ENCODE measurements at places on chromosomes 7 and 10.

DNA sequence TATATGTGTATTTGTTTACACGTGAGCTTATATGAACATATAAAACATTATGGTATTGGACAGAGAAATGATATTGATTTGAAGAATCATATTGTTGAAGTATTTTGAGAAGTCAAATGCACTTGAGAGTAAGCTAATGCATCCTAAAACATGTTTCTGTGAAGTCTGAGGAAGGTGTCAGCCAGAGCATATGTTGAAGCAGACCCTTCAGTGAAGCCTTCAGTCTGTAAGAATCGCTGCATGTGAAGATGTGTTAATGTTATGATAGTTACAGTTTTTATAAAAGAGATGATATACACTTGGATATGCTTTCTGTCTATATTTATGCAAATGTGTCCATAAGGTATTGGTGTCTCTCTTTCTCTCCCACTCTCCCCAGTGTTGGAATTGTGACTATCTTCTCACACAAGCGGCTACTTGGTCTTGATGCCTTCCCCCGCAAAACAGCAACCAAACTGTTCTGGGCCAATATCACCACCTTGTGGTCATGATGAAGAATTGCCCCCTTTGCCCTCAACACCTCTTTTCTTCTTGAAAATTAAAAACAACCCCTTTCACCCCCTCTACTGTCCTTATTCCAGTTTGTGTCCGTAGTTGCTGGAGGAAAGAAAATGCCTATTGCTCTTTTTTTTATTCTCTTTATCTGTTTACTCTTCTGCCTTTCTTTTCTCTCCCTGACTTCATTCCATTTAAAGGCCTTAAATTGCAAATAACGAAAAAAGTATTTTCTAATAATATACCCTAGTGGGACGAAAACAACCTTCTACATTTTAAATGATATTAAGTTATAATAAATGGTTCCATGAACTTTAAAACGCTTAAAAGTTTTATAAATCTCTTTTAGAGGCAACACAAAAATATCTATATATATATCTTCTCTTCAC is 64.9 kb downstream of the IKZF1 start:
- DNase-seq = no peak

GRCh38 chr10:11197266-11197712 is 179.6 kb downstream of the CELF2 start:
- no peak for DNase-seq

GRCh38 chr10:60375293-60376004 is 14.2 kb downstream of the ANK3 start:
- DNase-seq = no peak

DNA sequence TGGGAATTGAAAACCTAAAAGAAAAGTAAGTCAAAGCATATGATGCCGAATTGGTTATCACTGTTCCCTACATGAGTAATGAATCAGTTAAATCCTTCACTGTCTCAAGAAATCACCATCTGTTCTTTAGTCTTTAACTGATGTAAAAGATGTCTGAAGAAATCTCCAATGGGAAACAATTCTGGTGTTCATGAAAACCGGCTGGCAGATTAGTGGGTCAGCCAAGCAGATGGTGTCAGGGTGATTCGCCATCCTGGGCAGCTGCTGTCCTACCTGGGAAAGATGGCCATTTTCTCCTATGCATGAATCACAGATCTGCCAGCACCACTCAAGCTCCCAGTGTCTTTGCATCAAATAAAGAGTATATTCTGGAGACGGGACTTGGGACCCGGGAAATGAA is 925.2 kb upstream of the GHITM start:
- DNase-seq = no peak

GRCh38 chr7:105079348-105079747 is 65.3 kb downstream of the KMT2E start:
- no peak for DNase-seq

DNA sequence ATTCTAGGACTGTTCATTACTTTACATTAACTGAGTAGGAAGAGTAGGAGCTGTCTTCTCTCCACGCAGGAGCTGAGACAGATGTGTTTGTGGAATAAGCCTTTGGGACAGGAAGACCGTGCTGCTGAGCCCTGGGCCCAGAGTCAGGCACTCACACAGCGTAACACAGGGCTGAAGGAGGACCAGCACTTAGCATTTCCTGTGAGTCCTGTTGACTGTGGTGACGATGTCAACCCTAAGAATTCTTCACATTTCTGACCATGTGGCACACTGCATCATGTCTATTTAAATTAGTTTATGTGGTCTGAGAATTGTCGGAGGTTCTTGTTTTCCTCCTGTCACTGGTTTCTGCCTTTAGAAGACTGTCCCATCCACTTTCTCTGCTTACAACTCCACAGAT is 117.2 kb downstream of the PIP4K2A start:
- DNase-seq = no peak

DNA sequence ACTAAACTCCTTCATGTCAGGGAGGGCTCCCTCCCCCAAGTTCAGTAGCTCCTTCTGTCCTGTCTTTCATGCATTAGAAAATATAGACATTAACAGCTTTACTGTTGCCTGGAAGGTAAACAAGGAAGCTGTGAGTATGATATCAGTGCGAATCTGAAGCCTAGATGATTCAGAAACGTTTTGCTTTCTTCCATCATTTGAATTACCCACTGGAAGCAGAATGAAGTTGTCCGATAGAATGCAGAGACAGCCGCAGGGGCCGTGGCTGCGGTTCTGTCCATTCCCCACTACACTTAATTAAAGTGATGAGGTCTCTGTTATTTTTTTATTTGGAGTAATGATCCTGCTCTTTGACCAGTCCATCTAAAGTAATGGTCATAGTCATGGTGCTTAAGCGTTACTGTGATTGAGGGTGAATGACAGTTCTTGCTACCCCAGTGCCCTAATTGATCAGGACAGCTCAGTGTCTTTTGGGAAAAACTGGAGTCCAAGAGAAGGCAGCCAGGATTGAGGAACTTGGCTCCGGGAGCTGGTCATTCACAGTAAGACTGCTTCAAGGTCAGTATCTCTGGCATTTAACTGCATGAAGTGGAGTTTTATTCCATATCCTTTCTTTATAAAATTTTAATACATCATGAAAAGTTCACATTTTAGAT is 69.9 kb downstream of the PTPRE start:
- no peak for DNase-seq

GRCh38 chr10:28503114-28503513 is 29.8 kb upstream of the WAC start:
- no peak for DNase-seq

- no peak for DNase-seq
Measured at GRCh38 chr7:134315679-134316538, 821 bp downstream of the SLC35B4 start.

GRCh38 chr10:70255329-70256299 is 22.4 kb upstream of the PPA1 start:
- no peak for DNase-seq

DNA sequence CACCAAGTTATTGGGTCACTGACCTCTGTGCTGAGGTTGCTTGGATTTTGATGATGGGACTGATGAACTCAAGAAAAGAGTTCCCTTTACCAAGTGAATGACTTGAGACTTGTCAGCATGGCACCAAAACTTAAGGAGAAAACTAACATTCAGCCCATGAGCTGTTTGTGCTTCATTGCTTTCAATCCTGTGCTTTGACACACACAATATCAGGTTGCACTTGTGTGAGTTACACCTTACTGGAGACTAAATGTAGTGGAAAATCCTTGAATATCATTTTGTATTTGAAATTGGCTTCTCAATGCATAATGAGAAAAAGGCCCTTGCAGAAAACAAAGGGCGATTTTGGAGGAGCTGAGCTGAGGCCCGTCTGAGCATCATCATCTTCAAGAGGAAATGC is 2.7 kb downstream of the BAG3 start:
- DNase-seq = no peak

DNA sequence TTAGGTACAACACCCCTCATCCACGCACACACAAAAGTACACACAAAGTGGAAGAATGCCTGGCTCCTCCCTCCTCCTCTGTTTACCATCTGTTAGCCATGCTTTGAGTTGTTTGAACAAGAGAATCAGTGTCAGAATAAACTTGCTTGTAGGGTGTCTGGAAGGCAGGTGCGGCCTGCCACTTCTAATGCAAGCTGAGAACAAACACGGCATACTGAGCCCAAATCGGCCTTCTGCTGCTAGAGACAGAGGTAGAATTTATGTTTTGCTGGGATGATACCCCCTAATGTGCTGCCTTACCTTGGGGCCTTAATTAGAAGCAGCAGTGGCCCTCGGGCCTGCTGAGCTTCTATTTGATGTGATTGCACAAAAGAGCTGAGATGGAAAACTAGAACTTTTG is 24.9 kb upstream of the FAM180A start:
- no peak for DNase-seq

- DNase-seq = no peak
Measured at GRCh38 chr7:24778543-24779282, 21.4 kb upstream of the GSDME start.

DNA sequence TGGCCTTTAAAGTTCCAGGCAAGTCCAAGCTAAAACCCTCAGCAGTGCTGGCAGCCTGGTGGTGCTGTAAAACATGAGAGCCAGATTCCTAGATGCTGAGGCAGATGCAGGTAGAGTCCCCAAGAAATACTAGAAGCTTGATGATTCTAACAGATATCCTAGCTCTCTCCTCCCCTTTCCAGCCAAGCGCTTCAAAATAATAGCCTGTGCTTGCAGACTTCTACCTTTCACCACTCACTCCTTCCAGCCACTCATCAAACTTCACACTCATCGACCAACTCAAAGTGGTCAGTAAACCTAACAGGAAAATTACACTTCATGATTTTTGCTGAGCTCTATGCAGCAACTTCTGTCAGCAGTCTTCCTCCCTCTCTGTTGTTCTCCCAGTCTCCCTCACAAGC is 50.2 kb downstream of the LMBR1 start:
- DNase-seq = no peak

DNA sequence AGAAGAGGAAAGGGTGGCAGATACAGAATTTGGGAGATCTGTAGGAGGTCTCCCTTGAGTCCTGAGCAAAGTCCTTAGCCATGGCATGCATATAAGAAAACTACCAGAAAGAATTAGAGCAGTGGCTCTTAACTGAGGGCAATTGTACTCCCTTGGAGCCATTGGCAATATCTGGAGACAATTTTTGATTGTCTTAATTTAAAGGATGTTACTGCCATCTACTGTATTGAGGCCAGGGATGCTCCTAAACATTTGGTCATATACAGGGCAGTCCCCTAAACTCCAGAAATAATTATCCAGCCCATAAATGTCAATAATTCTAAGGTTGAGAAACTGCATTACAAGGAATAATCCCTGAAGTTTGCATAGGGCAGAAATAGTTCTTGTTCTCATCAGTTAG is 136.4 kb upstream of the ODAD2 start:
- no peak for DNase-seq

- DNase-seq = no peak
Measured at GRCh38 chr7:112784603-112785002, 5.6 kb downstream of the TMEM168 start.

DNA sequence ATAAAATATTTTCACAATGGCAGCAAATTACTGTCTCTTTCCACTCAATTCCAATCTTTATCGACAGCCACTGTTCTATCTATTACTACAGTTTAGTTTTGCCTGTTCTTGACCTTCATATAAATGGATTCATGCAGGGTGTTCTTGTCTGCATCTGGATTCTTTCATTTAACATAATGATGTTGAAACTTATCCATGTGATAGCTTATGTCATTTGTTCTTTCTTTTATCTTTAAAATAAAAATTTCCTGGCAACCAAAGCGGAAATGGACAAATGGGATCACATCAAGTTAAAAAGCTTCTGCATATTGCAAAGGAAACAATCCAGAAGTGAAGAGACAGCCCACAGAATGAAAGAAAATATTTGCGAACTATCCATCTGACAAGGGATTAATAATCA is 20.5 kb upstream of the DMTF1 start:
- no peak for DNase-seq

GRCh38 chr10:44253769-44254462 is 131.0 kb downstream of the CXCL12 start:
- no peak for DNase-seq

DNA sequence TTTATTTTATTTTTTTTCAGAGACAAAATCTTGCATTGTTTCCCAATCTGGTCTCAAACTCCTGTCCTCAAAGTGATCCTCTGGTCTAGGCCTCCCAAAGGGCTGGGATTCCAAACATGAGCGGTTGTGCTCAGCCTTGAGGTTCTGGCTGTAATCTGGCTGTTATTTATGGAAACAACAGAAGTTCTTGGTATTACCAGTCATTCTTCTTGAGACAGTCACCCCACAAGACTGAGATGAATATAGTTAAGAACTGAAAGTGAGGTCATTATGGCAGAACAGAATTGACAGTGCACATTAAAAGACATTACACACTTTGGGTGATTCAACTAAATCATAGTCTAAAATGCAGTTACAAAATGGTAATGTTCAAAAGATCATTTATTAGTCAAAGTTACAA is 719.5 kb downstream of the ZWINT start:
- DNase-seq = no peak

- DNase-seq = no peak
Measured at GRCh38 chr7:70446448-70447143, 685.3 kb upstream of the GALNT17 start.

DNA sequence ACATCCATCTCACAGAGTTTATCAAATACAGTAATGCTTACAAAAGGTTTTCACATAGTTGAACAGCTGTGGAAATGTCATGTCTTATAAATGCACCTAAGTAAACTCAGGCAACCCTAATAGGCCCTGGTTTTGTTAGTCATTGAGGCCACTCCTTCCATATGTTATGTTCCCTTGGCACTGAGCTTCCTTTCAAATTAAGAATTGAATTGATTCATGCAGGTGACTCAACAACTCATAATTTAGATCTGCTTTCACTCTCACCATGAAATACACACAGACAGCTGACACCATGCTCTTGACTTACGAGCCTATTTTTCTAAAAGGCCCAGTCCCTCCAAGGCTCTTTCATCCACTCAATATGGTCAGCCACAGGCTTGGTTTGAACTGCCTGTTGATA is 476.9 kb downstream of the KCNMA1 start:
- DNase-seq = no peak

DNA sequence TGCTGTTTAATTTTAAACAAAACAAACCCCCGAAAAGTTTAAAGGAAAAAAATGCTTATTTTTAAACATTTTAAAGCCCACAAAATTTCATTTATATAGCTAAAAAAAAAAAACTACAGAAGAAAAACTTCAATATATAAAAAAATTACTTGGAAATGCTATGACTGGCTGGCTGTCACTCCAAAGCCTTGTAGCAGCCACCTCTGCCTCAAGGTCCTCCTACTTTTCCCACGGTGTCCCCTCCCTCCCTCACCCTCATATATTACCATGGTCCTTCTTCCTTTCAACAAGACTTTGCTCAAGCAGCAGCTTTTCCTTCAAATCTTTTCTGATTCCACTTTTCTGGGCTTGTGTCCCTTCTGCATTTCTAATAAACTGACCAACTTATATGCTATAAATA is 122.0 kb downstream of the TPK1 start:
- no peak for DNase-seq

DNA sequence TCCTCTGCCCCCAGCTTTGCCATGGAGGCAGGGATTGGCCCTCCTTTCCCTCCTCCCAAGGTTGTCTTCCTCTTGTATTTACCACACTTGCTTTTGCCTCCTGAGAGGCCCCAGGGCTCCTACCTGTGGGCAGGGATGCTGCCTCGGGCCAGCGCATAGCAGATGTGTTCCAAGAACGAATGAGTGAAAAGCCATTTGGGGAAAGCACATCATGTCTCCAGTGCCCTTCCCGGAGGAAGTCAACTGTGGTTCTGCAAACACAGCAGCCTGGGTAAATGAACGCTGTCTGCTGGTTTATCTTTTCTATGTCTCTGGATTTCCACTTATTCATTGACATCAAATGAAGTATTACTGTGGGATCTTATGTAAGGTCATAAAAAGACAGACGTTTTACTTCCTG is 161.7 kb downstream of the FANK1 start:
- DNase-seq = no peak

GRCh38 chr7:43764807-43765491 is 6.5 kb downstream of the BLVRA start:
- no peak for DNase-seq

GRCh38 chr7:44134943-44135628 is 6.0 kb downstream of the MYL7 start:
- DNase-seq = no peak
